ENCODE measurements at places on chromosomes 12 and 14. TPM values are rescaled to one million over a fixed set of nuclear protein-coding genes. Genes with fewer than 3 reads are reported as not detected.

GRCh38 chr12:116142936-116143898 is 134.3 kb downstream of the MED13L start:
- no peak for DNase-seq

GRCh38 chr12:13223179-13223804 is 26.8 kb downstream of the EMP1 start:
- DNase-seq: no peak

Gene DACT1
- total RNA-seq: 4.3 TPM

Gene RNFT2
- 0.68 TPM for total RNA-seq
